ENCODE measurements at places on chromosomes 2 and 18.

DNA sequence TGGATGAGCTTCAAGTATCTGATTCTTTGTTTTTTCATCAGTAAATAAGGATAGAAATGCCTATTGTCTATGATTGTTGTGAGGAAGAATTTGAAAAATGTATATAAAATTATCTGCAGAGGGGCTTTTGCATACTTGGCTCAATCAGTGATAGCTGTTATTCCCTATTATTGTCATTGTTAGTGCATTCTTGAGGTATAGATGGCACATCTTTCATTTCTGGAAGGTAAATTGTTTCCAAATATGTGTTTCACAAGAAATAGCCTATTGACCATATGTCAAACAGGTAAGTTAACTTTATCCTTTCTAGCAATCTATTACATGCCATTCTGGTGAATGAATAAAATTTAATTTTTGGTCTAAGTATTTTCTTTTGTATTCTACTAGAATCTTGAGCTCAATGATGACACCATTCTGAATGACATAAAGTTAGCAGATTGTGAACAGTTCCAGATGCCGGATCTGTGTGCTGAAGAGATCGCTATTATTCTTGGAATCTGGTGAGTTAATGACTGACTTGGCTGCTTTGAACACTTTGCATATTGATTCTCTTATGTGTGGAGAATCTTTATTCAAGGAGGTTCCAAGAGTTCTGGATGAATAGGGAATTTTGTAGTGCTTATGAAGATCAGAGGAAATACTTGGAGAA, 44.2 kb downstream of the TTC27 start:
- DNase-seq = peak; percentile 23

DNA sequence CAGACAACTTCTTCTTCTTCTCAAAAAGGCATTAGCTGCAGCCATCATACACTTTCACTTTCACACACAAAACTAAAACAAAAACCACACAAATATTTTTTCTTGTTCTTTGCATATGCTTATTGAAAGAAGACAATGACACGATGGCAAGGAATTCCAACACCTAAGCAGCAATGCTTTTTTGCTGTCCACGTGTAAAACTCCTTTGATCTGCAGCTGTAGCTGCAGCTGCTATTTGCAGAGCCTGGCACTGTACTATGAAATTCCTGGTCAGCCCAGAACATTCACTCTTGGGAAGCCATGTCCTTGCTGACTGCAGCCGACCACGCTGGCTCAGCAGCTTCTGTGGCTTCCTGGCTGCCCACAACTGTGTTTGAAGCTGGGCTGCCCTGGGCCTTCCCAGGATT, 316.2 kb downstream of the CDH2 start:
- no peak for DNase-seq

GRCh38 chr2:216485237-216485636, 13.4 kb upstream of the RPL37A start:
- DNase-seq = no peak

DNA sequence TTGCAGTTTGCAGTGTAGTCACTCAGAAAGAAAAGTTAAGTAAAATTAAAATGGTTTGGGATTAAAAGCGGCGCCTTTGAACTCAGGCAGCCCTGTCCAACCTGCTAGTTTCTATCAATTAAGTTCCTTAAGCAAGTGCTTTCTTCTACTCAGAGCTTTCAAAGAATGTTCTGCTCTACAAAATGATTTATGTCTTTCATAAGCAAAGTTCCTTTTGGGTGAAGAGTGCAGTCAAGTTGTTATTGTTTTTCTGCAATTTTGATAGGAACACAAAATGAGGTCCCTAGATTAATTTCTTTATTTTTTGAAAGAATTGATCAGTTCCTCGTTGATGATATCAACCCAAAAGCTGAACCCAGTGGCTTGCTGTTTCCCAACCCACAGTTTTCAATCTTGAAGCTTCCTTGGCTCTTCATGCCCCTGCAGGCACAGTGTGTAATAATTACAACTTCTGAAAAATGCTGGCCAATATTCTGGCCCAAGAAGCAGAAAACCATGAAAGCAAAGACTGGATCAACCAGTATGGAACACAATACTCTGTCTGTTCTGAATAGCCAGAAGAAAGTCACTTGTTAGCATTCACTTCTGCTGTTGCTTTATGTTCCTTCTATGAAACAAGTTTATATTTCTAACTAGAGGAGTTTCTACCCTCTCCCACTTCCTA, 89.1 kb downstream of the TGIF1 start:
- no peak for DNase-seq

DNA sequence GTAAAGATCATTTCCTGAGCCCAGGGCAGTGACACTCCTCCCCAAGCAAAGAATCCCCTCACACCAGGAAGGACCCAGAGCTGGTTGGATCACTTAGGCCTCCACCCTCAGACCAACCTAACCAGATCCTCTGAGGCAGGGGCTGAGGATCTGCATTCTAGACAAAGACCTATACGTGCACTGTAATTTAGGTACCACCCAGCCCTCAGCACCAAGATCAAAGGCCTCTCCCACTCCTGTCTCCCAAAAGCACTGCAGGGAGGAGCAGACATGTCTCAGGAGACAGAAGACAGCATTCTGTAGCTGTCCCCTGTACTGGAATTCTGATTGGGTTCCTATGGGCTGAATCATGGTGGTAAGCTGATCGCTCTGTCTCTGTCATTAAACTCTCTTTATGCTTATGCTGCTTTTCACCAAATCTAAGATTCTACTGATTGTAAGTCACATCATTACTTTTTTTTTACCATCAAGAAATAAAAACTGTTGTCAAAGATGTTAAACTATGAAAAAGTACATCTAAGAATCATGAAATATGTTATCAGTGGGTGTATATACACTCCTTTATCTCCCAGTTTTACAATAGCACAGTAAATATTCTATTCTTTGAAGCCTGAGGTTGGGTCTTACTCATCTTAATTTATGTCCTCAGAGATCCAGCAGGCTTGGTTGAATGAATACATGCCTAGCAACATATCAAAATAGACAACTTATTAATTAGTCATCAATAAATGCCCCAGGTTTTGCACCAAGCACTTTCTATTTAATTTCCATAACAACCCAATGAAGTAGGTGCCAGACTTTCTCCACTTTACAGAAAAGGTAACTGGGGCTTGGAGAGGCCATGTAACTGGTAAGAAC, 28.3 kb downstream of the MCFD2 start:
- no peak for DNase-seq

DNA sequence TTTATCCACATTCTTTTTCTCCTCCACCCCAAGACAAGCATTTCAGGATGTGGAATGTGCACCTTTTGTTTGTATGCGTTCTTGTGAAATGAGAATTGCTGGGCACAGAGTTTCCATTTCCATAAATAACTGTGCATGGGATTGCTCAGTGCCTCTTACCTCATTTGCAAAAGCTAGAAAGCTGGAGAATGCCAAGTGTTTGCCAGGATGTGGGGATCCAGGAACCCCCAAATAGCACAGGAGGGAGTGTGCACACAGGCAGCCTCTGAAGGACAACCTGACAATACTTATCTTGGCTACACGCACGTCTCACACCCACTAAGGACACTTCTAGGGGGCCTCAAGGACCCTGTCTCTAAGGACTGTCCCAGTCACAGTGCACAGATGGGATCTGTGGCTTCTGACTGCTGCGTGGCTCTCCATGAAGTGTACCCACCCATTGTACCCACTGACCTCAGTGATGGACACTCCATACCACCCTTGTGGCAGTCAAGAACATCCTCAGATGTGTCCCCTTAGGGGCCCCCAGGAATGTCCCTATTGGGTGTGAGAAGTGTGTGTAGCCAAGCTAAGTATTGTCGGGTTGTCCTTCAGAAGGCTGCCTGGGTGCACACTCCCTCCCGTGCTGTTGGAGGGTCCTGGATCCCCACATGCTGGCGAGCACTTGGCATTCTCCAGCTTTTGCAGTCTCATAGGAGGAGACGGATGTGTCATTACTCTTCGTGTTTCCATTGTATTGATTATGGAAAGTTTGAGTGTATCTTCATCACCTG, 38.4 kb downstream of the CAPN13 start:
- DNase-seq = no peak

- DNase-seq = no peak
Observed at GRCh38 chr2:149767516-149767974, 180.0 kb upstream of the MMADHC start.

- no peak for DNase-seq
Observed at GRCh38 chr18:3872641-3873040, 422.7 kb downstream of the TGIF1 start.

DNA sequence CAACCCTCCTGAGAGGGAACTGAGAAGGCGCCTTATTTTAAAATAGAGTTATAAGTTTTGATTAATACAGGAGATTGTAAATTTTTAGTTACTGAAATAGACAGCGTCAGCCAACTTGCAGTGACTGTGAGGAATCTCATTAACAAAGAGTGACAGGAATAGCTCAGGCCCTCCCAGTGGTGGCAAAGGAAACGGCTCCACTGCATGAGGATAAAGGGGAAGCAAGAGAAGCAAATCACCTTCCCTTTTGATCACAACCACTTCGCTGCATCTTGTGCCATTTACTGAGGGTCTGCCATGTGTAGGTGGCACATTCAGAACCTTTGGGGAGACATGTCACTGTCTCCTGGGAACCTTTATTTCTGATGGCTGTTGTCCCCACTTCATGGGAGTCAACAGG, 612.4 kb upstream of the RAB6C start:
- DNase-seq = no peak

- DNase-seq = no peak
Observed at GRCh38 chr2:239053801-239054503, 206.1 kb downstream of the TWIST2 start.

- no peak for DNase-seq
Observed at GRCh38 chr18:28019425-28020108, 157.4 kb downstream of the CDH2 start.

DNA sequence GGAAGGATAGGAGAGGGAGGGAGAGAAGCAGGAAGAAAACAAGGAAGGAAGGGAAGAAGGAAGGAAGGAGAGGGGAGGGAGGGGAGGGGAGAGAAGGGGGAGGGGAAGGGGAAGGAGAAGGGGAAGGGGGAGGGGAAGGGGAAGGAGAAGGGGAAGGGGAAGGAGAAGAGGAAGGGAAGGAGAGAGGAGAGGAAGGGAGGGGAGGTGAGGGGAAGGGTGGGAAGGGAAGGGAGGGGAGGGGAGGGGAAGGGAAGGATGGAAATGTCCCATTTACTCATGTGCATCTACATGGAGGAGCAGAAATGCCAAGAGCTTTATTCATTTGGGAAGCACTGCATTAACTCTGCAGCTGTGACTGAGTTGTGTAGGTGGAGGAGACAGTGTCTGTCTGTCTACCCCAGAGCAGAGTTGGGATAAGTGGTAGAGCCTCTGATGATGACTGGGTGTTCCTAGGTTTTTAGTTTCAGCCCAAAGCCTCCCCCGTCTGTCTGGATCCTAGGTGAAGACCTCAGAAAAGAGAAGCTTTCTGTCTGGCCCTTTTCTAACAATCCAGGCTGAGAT, 131.3 kb downstream of the COL6A3 start:
- no peak for DNase-seq

- DNase-seq = no peak
Observed at GRCh38 chr2:130996691-130997090, 96.6 kb downstream of the FAM168B start.

- DNase-seq = no peak
Observed at GRCh38 chr2:117273009-117273671, 541.4 kb upstream of the DDX18 start.

DNA sequence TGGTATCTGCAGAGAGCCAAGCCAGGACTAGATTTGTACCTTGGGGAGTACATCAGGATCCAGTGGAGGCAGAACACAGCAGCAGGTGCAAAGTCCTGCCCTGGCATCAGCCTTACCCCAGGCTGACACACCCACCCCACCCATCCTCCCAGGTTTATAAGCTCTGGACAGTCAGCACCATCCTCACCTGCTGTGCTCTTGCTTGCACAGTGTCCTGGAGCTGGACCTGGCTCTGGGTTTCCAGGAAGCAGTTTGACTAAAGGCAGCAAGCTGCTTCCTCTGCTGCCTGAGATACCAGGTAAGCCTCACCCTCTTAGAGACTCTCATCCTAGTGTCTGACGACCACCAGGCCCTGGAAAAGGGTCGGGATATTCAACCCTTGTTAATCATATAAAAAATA, at the start of gene SULT1C3:
Gene SULT1C3, plus strand, starts transcription at position 183 of the 400 bp plus-strand sequence. CDS start 7,227 bp downstream, outside the sequence.
- no peak for DNase-seq

DNA sequence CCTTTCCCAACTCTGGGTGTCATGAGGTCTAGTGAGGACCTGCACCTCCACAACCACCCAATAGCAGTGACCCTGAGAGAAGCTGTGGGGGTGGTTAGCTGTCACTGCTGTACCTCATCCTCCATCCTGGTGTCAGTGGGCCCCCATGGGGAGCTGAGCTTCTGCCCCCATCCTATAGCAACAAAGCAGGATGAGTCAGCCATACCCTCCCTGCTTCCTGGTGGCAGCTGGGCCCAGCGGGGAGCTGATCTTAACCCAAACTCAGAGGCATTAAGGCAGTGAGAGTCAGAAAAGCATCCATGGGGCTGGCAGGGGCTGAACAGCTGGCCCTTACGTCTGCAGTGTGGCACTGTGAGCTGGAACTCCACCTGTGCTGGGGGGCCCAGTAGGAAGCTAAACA, 247.8 kb upstream of the HDAC4 start:
- DNase-seq = no peak

- no peak for DNase-seq
Observed at GRCh38 chr2:24022975-24023575, 13.2 kb downstream of the MFSD2B start.

DNA sequence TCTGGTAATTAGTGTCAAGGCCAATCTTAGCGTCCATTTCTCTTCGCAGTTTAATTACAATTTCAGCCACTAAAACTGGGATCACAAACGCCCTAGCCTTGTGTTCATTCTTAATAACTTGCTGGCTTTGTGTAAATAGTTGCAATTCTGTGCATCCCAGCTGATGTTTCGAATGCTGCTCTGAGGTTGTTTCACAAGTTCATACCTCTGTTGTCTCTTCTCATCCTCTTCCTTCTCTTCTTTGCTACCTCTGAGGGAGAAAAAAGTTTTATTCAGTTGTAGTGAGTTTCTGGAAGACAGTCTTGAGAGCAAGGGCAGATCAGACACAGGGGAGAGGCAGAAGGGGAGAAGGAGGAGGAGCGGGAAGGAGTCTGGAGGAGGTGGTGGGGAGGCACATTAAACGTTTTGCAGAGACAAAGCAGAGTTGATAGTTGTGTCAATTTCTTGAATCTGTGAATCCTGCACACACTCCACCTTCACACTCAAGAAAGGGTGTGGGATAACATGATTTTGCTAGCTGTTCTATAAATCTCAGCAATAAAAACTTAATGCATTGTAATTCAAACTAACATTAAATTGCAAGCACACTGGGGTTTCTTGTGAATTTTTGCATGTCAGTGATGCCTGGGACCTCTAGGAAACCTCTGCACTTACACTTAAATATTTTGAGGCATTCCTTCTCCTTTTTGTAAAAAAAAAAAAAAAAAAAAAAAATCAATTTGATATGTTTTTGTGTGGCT, 6.8 kb downstream of the MEIS1 start:
- DNase-seq = no peak

DNA sequence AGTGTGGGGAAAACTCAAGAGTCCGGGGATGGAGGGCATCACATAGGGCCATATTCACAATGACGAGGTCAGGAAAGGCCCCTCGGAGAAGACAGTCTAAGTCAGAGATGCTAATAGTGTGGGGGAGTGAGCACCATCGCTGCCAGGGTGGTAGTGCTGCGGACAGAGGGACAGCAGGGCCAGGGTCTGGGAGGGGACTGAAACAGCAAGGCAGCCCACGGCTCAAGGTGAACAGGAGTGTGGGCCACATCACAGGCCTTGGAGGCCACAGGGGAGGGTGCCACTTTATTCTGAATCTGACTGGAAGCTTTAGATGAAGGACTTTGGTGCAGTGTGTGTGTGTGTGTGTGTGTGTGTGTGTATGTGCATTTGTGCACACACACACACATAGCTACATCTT, 130.9 kb upstream of the GLI2 start:
- DNase-seq = no peak

Data from fibroblast of skin of left quadriceps (primary cell).